NCI-H1436 (cell line): ENCODE measurements at places on chromosomes 5 and 9.

GRCh38 chr9:104948277-104948676 lies 20.3 kb upstream of the ABCA1 start:
- DNase-seq = no peak

DNA sequence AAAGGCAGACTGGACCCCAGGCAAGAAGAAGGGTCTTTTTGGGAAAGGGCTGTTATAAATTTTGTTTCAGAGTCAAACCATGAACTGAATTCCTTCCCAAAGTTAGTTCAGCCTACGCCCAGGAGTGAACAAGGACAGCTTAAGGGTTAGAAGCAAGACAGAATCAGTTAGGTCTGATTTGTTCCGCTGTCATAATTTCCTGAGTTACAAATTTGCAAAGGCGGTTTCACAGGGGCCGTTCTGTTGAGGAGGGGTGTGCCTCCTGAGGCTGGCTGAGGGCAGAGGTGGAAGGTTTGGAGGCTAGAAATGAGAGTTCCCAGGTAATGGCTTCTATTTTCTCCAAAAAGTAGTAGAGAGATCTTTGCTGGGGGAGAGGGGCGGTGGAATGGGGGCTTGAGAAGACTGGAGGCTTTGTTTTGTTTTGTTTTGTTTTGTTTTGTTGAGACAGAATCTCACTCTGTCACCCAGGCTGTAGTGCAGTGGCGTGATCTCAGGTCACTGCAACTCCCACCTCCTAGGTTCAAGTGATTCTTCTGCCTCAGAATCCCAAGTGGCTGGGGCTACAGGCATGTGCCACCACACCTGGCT lies 4.1 kb upstream of the CERCAM start:
- DNase-seq = no peak

DNA sequence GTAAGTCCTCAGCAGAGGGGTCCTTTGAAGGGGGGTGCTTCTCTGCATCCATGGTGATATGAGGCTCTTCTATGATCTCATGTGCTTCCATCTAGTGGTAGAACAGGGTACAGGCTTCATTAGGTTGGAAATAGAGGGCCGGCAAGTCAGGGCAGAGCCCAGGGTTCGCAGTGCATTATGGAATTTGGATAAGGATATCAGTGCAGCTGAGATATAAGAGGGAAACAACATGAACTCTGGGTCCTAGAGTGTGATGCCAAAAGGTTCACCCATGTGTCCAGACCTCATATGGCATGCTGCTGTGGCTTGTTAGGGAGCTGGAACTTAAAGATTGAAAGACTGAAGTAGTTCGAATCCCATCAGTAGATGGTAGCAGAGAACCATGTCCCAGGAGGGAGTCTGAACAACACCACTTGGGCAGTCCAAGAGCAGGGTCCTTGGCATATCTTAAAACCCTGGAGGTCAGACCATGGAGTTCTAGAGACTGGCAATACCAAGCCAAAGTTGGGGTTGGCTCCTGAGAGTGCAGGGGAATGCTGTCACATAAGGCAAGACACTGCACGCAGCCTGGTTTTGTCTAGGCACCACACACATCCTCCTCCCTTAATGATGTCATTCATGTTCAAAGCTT lies 2.3 kb downstream of the FAM221B start:
- peak; percentile 39 for DNase-seq

GRCh38 chr9:109906766-109907382 lies 126.9 kb downstream of the PALM2AKAP2 start:
- DNase-seq = no peak

DNA sequence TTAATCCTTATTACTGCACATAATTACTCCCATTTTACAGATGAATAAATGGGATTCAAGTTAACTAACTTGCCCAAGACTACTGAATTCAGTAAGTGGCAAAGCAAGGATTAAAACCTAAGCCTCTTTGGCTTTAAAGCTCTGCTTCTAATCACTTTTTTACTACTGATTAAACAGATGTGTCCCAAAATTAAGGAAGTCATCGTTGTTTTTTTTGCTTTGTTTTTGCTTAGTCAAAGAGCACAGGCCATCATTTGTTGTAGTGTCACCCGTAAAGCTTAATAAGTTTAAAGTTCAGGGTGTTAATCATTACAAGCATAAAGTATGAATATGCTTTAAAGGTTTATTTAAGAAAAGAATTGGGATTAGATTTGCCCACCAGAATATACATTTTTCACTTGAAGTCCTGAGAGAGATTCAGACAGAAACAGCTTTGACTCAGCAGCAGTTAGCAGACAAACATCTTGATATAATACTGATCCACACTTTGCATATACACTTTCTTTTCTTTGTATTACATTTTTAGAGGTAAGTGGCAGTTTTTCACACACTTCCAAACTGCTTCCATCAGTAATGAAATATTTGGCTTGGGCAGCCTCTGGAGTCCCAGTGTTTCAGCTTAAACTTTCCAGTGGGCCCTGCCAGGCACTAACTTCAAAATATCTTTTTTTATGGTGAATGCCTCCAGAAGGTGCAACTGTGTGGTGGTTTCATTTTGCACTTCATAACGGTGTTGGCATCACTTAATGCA lies 52.7 kb downstream of the PIK3R1 start:
- no peak for DNase-seq

GRCh38 chr5:140513124-140513523 lies 34.3 kb upstream of the EIF4EBP3 start:
- DNase-seq = no peak

- no peak for DNase-seq
Observed at GRCh38 chr5:34918025-34918424, 2.5 kb downstream of the BRIX1 start.

GRCh38 chr5:175920231-175920811 lies 47.8 kb downstream of the THOC3 start:
- no peak for DNase-seq

GRCh38 chr5:67350185-67350584 lies 153.6 kb upstream of the CD180 start:
- peak; percentile 51 for DNase-seq

GRCh38 chr9:6230037-6230780 lies 14.6 kb downstream of the IL33 start:
- DNase-seq = no peak

GRCh38 chr5:56910210-56910965 lies 992 bp downstream of the SETD9 start:
- peak; percentile 64 for DNase-seq

DNA sequence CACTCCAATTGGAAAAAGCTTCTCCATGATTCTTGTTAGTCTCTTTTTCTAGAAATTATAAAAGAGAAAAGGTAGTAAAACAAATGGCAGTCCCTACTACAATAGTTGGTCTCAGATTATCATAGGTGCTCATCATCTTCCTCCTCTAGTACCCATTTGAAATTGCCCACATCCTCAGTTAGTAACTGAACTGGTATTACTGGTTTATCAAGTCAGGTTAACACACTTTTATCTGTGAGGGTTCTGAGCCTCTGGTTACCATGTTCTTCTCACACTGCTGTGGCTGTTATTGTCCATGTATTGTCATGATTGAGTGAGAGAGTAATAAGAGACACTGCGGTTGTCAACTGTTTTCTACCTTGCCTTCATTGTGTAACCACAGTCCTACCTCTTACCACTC lies 901.7 kb downstream of the TLE1 start:
- no peak for DNase-seq

- no peak for DNase-seq
Observed at GRCh38 chr5:135440916-135441315, 6.2 kb downstream of the DCANP1 start.

GRCh38 chr5:131996210-131997025 lies 15.0 kb downstream of the ACSL6 start:
- DNase-seq = no peak

DNA sequence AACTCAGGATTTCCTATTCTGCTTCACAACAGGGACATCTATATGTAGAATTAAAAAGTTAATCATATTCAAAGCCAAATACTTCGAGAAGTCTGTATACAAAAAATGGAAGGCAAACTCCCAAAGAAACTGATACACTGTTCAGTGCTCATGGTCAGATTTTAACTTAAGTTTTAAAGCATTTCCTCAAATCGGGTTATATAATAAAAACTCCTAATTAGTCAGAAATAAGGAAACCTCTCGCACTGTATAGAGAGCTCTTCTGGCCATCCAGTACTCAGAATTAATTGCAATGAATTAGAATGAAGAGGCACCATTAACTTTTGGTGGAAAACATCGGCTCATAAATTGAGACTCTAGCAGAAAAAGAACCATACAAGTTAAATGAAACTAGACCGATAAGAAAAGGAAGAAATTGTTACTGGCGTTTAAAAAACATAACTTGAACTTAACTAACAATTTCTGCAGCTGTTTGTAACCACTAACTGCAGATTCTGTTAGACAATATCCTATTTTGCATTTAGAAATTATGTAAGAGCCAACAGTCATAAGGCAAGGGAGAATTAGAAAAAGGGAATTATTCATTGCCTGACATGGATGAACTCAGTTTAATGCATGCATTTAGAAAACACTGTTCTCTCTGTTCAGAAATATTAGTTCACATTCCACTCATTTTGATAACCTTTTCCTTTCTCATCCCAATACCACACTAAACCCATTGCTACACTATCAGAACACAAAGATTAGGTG lies 96.6 kb downstream of the FNBP1 start:
- no peak for DNase-seq

GRCh38 chr9:107177857-107178256 lies 105.2 kb upstream of the RAD23B start:
- DNase-seq = peak; percentile 65

GRCh38 chr9:131227959-131228460 lies 48.3 kb downstream of the FAM78A start:
- DNase-seq = no peak

GRCh38 chr9:129551393-129551973 lies 69.4 kb downstream of the C9orf50 start:
- no peak for DNase-seq

DNA sequence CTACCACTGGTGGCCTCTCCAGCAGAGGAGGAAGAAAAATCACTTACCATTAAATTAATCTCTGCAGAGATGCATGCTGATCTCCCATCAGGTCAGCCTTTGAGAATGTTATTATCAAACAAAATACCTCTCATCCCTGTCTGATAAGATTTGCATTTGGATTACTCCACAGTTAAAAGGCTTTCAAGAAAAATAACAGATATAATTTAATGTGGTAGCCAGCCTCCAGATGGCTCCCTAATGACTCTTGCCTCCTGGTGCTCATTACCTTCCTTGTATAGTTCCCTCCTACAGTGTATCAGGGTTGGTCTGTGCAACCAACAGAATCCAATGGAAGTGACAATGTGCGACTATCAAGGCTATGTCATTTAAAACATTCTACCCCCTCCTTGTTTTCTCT lies 63.6 kb upstream of the TNPO1 start:
- DNase-seq = no peak

- DNase-seq = no peak
Observed at GRCh38 chr5:13346401-13346800, 598.1 kb downstream of the DNAH5 start.

GRCh38 chr9:15966471-15966870 lies 413.6 kb downstream of the CCDC171 start:
- no peak for DNase-seq
